ENCODE measurements at places on chromosomes 1 and 21.

GRCh38 chr1:9687120-9687873, 35.8 kb downstream of the PIK3CD start:
- no peak for DNase-seq

DNA sequence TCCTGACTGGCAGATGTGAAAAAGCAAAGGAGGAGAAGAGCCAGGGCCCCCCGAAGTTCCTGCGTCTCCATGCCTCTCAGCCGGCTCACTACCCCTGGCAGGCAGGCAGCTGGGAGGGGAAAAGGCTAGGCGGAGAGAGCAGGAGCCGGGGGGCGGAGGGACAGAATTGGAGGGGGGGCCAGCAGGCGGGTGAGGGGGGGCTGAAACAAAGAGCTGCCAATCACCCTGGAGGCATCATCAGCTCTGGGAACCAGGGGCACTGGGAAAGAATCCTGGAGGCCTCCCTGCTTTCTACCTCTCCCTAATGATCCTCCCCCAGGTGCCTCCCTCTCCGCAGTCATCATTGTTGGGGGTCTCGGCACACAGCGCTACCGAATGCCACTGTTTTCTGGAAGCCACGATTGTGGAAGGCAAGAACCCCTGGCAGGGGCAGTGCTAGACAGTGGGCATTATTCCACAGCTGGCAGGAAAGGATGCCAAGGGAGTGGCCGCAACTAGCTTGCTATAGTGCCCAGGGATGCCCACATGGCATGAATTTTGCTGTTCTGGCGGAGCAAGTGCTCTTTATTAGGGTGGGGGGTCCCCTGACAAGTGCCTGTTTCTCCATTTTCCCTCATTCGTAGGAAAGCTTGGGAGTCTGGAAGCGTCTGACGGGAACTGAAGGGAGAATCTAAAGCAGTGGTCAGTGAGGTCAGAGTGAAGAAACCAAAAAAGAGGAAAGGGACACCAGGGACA, at the start of gene THBS3:
Gene THBS3, minus strand, starts transcription at position 92 of the 735 bp plus-strand sequence. Its CDS starts 21 bp downstream, at position 71.
- no peak for DNase-seq

GRCh38 chr21:35473496-35473895, 424.4 kb upstream of the RUNX1 start:
- no peak for DNase-seq

DNA sequence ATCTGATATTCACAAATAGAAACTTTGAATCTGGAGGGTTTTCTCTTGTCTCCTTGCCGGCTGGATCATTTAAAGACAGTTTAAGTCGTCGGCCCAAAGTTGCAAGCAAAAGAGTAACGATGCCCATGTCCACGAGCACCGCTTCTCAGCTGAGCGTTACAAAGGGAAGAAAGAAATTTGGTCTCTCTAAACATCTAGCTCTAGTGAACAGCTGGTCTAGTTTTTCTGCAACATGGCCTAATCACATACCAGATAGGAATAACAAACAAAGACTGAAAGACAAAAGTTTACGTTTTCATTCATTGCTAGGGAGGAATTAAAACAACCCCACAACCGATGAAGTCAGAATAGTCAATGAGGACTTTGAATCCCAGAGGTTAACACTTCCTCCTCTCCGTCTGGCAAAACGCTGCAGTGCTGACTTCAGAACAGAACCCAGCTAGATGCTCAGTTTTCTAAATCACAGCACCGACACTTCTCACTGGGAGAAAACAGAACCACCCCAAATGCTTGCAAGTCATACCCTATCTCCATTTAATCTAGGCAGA, 69.4 kb downstream of the NTPCR start:
- DNase-seq, result no peak

DNA sequence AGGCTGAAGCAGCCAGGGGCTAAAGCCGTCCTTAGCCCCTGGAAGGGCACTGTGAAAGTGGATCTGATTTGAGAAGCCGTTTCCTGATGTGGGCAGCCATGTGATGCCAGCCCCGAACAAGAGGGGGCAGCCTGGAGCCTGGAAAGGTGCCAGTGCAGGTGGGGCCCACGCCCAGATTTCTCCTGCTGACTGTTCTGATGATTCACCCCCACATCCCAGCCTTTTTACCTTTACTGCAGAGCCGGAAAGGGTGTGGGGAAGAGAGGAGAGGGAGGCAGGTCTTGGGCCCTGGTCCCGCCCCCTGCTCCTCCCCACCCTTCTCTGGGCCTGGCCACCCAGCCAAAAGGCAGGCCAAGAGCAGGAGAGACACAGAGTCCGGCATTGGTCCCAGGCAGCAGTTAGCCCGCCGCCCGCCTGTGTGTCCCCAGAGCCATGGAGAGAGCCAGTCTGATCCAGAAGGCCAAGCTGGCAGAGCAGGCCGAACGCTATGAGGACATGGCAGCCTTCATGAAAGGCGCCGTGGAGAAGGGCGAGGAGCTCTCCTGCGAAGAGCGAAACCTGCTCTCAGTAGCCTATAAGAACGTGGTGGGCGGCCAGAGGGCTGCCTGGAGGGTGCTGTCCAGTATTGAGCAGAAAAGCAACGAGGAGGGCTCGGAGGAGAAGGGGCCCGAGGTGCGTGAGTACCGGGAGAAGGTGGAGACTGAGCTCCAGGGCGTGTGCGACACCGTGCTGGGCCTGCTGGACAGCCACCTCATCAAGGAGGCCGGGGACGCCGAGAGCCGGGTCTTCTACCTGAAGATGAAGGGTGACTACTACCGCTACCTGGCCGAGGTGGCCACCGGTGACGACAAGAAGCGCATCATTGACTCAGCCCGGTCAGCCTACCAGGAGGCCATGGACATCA, at the start of gene SFN:
Gene SFN, plus strand, starts transcription at position 369 of the 904 bp plus-strand sequence. Its CDS starts 64 bp downstream, at position 433.
- DNase-seq, result peak; percentile 74

- DNase-seq, result no peak
Observed at GRCh38 chr1:246108278-246108925, 398.7 kb downstream of the SMYD3 start.

DNA sequence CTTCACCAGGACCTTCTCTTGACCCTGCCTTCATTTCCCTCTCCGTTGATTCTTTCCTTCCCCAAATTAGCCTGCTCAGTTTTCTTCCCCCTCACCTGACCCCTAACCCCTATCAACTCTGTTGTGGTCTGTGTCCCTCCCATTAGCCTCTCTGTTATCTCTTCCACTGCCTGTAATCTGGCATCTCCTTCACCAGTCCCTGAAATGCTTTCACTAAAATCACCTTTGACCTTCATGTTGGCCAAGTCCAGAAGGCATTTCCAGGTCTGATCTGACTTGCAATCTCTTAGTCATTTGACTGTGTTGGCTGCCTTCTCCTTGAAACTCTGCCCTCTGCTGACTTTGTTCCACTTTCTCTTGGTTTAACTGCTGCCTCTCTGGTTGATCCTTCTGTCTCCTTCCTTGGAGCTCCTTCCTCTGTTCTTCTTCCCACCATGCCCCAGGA, 28.2 kb downstream of the ATP8B2 start:
- DNase-seq, result no peak

- no peak for DNase-seq
Observed at GRCh38 chr1:33000427-33001026, 35.9 kb upstream of the RNF19B start.

DNA sequence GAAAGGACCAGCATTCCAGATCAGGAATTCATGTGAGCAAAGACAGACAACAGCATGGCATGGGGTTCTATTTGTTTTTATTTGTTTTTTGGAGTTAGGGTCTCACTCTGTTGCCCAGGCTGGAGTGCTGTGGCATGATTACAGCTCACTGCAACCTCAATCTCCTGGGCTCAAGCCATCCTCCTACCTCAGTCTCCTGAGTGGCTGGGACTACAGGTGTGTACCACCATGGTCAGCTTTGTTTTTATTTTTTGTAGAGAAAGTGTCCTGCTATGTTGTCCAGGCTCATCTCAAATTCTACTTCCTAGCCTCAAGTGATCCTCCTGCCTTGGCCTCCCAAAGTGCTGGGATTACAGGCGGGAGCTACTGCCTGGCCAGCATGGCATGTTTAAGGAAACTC, 9.7 kb upstream of the CAMK2N1 start:
- DNase-seq, result no peak

GRCh38 chr21:42198929-42199867, 19.7 kb upstream of the ABCG1 start:
- no peak for DNase-seq

- peak; percentile 68 for DNase-seq
Observed at GRCh38 chr1:2229911-2230731, 2.0 kb downstream of the SKI start.

- no peak for DNase-seq
Observed at GRCh38 chr1:235077571-235078479, 50.8 kb downstream of the TOMM20 start.

GRCh38 chr1:117985239-117985638, 55.7 kb downstream of the WDR3 start:
- DNase-seq, result no peak

DNA sequence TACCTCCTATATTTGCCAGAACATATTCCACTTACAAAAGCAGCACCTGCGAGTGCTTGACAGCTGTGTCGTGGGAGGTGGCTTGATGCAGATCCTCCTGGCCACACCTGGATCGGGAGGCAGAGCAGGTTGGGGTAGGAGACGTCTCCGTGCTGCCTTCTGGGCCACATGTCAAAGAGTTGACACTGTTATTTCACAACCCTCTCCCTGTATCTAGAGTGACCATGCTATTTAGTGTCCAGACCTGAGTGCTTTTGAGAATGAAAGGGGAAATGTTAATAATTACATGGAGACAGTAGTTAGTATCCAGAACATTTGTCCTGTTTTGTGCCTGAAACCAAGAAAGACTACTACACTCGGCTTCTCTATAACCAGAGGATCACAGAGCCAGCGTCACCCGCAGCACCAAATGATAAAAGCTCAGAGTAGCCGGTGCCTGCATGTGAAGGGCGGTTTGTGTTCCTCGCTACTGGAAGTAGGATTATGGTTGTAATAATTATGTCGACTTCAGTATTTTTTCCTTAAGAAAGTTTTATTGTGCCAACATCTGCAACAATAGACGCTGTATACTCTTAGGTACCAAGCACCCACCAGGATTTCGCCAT, 77.1 kb downstream of the GALNT2 start:
- DNase-seq, result no peak

Measured in type B pancreatic cell (in vitro differentiated cells).